Stimulated activated naive CD8-positive, alpha-beta T cell treated with anti-CD3 and anti-CD28 coated beads, Interleukin-15, amount 100 ng/mL, for 72 hours (primary cell): ENCODE measurements at places on chromosomes 3 and 15.

- no peak for DNase-seq
These were observed 250.5 kb upstream of the SETMAR start for GRCh38 chr3:4052706-4053105.

DNA sequence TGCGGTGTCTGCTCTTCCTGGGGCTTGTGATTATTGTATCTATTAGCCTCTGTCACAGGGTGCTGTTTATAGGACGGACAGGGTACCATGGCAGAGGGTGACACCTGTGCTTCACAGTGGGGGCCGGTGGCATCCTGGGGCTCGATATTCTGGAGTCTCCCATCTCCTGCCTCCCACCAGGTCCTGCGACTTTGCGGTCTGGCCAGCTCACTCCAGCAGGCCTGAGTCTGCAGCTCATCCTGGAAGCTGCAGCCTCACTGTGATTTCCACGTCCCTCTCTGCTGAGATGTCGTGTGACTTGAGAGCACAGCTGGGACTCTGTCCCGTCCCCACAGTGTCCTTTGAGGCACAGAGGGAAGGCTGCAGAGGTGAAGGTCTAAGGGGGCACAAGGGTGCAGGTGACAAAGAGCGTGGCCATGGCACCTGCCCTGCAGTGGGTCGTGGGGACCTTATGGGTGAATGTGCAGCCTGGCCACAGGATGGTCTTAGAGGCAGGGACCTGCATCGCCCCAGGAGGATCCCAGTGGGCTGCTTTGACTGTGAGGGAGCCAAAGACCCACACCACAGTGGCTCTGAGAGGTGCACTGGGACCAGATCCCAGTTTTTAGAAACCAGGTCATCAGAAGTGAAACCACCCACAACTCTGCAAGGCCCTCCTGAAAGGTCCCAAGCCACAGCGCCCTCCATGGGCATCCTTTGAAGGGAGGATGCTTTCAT lies 172.8 kb downstream of the KLF13 start:
- DNase-seq, result no peak

DNA sequence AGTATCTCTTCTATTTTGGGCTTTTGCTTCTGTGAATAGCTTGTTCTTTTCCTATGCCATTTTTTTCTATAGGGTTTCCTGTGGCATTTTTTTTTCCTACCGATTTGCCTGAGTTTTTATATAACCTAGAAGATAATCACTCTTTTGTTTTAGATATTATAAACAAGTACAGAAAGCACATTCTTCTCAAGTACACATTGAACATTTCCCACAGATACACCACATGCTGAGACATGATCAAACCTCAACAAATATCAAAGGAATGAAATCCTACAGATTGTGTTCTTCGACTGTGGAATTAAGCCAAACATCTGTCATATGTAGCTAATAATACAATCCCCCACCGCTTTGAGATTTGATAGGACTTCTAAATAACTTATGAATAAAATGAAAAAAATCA lies 9.1 kb upstream of the FEM1B start:
- DNase-seq, result no peak

GRCh38 chr3:52259035-52259434 lies 13.5 kb downstream of the PPM1M start:
- no peak for DNase-seq

DNA sequence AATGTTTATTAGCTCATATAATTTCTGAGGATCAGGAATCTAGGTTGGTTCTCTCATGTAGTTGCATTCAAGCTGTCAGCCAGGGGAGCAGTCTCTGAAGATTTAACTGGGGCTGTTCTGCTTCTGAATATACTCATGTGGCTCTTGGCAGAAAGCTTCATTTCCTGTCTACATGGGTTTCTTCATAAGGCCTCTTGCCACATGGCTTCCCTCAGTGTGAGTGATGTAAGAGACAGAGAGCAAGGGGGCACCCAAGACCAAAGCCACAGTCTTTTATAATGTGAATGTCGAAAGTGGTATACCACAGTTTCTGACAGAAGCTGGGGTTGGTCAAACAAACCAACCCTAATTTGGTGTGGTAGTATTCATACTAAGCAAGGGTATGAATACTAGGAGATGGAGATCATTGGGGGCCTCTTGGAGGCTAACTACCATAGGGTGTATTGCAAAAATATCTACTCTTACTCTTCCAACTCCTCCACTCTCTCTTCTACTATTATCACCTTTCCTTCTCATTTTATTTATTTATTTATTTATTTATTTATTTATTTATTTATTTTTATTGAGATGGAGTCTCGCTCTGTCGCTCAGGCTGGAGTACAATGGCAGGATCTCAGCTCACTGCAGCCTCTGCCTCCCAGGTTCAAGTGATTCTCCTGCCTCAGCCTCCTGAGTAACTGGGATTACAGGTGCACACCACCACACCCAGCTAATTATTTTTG lies 123.8 kb downstream of the B3GALNT1 start:
- DNase-seq, result peak; percentile 64

DNA sequence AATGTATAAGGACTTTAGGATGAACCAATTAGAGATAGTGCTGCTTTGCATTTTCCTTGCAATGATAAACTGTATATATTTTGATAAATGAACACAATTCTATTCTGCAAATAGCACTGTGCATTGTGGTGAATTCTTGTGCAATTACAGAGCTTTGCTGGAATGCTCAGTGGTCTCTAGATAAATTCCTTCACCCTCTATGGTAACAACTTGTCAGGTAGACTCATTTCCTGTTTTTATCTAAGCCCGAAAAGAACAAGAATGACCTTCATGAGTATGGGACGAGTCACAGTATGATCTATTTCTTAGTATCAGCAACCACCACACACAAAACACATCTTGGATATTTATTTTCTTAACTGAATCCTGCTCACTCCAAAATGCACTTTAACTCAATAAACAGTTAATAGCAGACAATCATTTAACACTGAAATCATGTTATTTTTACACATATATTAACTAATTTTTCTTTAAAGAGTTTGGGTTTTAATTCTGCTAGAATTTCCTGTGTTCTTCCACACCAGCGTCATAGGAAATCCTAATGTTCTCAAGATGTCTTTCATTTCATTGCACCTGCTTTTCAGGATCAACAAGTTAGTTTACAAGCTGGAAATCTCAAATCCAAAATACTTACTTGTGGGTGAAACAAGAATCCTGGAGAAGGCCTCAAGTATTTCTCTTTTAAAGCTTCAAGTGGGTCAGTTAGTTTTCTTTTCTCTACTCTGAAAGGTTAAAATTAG lies 551.2 kb downstream of the MECOM start:
- DNase-seq, result no peak

DNA sequence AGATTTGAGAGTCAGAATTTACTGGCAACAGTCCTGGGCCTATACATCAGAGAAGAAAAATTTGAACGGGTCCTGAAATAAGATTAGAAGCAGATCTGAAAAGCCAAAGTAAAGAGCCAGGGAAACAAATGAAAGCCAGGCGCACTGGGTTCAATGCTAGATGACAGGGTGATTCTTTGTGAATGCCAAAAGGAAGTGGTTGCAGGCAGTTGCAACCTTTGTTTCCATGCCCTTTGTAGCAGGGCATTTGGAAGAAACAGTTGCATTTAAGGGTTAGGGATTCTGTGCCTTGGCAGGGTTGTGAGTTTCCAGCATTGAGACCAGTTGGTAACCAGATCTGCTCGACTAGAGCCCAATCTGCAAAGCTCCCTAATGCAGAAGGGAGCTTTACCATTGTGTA lies 36.4 kb upstream of the MTHFS start:
- no peak for DNase-seq

DNA sequence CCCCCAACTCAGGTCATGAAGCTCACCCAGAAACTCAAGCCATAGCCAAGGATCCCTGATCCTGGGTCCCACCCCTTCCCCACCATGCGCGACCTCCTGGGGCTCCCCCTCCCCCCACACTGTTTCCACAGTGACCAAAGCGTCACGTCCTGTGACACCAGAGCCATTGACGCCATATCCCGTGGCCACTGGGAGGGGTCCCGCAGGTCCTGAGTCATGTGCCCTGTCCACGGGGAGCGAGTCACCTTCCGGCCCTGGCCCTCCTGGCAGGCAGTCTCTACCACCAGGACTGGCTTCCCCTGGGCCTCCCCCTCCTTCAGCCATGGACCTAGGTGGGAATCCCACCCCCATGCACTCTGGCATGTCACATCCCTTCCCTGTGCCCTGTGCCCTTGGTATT lies 15.6 kb downstream of the SEMA3F start:
- DNase-seq, result no peak

DNA sequence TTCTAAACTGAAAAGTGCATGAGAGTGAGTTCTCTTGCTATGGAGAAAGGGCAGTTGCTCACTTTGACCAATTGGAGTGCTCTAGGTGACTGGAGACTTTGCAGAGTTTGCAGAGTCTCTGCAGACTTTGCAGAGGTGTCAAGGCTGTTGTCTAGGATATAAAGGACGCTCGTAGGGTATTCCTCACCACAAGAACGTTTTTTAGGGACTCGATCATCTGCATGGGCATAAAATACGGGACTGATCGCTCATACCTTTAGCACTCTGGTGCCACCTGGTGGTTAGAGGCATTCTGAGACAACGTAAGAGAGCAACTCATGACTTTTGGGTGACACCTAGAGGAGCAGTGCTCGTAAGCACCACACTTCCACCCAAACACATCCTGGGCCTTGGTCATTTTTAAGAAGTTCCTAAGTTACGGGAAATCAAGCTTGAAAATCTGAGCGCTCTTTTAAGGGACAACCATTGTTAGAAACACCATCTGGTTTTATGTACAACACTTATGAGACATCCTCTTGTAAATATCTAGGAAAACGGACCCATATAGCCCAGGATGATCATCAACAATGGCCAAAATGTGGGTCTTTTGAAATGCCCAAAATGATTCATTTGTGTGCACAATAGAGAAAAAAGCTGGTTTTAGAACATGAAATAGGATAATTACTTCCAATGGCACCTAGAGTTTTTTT lies 51.6 kb upstream of the XCR1 start:
- DNase-seq, result peak; percentile 83

DNA sequence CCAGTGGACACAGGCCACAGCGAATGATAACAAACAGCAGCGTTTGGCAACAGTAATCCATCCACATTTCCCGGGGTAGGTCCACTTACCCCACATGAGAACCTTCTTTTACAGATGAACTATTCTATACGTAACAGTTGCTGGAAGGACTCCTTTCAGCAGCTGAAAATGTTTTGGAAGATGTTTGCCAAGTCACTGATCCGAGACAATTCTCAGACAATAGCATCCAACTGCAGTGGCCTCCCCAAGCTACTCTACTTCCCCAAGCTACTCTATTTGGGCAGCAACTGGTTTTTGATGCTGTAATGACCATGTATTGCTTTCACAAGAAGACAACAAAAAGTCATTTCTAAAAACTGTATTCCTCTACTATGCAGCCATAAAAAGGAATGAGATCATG lies 87.5 kb downstream of the ADAMTS17 start:
- DNase-seq, result no peak

GRCh38 chr3:14130230-14130629 lies 5.4 kb downstream of the TMEM43 start:
- DNase-seq, result no peak

DNA sequence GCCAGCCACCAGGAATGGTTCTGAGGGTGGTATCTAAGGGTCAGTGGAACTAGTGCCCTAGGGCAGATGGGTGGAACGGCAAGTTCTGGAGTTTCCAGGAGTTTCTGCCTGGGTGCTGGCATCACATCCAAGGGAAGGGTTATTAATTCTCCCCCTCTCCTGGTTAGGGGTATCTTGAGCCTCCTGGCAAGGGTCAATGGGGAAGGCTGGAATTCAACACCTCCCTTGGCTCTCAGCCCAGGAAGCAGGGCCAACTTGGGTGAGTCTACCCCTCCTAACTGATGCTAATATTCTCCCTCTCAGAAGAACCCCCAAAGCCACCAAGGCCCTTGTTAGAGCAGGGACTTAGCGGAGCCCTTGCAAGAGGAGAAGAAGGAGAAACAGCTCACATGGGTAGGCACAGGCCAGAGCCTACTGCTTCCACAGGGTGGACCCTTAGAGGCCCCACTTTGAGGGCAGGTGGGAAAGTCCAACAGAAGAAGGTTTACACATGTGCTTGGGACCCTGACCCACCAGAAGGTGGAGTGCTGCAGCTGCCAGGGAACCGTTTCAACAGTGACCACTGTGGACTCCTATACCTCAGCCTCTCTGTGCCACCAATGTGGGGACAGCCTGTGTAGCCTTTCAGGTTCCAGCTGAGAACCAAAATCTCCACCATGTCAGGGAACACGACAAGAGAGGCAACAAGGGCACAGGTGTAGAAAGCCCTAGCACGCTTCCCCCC lies 3.3 kb downstream of the TMEM115 start:
- no peak for DNase-seq

GRCh38 chr15:101496198-101496986 lies 6.9 kb upstream of the PCSK6 start:
- no peak for DNase-seq

- DNase-seq, result peak; percentile 5
These were observed 493.4 kb upstream of the TGFBR2 start for GRCh38 chr3:30112902-30113484.

DNA sequence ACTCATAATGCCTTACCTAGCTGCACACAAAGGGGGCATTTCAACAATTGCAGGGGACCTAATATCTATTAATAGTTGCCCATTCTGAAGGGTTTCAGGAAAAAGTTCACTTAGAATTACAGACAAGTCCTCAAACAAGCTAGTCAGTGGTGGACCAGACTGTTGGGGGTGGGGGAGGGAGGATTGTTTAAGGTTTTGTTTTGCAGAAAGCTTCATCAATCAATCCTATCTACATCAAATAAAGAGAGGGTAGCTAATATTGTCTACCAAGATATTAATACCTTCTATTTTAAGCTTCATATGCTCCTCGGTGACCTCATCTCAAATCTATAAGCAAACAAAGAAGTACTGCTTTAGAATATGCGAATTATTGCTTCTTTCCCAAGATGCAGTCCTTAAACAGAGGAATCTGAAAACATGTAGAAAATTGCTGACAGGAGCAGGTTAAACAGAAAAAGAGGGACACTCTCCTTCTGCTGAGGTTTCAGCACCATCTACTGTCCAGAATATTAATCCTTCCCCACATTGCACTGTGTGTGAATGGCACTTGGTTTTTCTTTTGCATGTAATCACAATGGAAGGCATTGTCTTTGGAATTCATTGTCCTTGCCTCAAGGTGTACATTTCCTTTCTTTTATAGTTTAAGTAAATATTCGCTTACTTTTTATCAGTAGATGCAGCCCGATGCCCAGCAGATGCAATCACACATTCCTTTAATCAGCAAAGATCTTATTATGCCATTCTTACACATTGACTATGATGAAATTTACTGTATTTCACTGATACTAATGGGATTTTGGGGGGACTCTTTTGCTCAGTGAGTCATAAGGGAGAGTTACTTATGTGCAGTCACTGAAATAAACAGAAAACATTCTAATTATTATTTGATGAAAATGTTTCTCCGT lies 94.7 kb downstream of the IL5RA start:
- no peak for DNase-seq

DNA sequence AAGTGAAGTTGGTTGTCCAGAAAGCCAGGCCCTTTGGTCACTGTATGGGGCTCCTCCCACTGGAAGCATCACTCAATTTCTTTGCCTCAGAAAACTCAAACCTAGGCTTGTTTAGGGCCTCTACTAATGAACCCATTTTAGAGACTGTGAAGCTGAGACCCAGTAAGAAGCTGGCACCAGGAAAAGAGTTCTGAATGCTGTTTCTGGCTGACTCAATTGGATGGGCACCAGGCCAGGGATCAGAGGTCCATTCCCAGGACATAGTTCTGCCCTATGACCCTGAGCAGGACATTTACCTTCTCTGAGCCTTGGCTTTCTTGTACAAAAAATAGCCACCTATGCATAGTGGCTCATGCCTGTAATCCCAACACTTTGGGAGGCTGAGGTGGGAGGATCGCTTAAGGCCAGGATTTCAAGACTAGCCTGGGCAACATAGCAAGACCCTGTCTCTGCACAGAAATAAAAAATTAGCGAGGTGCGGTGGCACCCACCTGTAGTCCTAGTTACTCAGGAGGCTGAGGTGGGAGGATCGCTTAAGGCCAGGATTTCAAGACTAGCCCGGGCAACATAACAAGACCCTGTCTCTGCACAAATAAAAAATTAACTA lies 30.6 kb downstream of the CD276 start:
- DNase-seq, result no peak
